ENCODE measurements at places on chromosomes 12 and 14.

GRCh38 chr12:64532734-64533351 is 77.5 kb upstream of the RASSF3 start:
- DNase-seq: no peak

GRCh38 chr12:114163771-114164170 is 197.6 kb upstream of the RBM19 start:
- DNase-seq: no peak

DNA sequence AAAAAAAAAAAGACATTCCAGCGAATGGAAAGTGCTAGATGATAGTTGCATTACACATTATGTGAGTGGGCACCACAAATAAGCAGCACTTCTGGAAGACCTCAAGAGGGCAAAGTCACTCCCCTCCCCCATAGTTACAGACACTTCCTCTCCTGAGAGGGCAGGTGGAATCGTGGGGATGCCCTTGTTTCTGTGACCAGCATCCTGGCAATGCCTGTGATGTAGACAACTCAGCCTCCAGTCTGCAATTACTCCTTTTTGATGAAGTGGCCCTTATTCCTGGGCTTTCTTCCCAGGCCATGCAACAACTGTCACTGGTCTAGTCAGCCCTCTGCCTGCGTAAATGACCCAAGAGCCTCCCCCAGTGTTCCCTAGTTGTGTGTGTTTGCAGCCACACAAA is 104.8 kb downstream of the VRK1 start:
- no peak for DNase-seq

DNA sequence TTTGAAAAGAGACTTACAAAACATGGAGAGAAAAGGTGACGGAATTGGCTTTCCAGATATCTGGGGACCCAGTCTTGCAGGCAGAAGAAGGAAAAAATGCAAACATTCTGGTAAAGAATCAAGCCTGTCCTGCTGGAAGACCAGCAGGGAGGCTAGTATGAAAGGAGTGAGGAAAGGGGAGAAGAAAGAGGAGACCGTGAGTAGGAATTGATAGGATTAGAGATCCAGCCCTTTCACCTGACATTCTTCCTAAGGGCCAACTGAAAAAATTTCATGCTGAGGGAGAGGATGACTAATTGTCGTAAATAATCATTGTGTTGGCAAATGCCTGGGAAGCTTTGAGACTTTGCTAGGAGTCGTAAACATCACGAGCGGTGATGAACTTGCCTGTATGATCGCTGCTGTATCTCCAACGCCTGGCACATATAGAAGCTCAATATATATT is 12.1 kb downstream of the BHLHE41 start:
- no peak for DNase-seq

DNA sequence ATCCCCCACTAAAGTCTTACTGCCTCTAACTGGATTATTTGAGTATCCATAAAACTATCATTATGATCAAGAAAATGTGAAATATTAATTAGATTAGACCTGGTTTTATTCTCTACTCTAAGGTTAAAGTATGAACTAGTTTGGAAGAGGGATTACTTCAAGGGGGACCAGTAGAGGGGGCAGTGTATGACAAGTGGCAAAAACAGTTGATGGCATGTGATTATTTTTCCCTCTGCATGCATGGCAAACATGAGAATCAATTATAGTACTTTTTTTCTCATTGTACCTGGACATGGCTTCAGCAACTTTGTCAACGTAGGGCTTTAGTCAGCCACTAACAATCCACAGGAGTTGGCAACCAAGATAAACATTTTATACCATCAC is 145.0 kb upstream of the SLC38A2 start:
- DNase-seq: no peak

DNA sequence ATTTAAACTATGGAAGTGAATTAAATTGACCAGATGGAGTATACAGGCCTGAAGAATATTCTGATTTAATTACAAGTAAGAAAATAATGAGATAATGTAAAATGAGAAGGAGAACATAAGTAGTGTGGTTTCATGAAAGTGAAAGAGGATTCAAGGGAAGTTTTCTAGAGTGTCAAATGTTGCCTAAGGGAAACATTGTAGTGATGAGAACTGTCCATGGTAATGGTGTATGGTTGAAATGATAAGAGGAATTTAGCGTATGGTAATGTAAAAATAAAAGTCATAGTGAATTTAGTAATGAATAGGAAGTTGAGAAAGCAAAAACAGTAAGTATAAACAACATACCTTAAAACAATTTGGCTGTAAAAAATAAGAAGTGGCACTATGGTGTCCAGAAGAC is 1954.6 kb upstream of the FLRT2 start:
- no peak for DNase-seq

- no peak for DNase-seq
These were observed 18.4 kb upstream of the DHRS4 start for GRCh38 chr14:23935158-23935557.

- DNase-seq: no peak
These were observed 109.4 kb upstream of the GARIN2 start for GRCh38 chr14:67079846-67080245.
